ENCODE measurements at places on chromosomes 4 and X. TPM values are rescaled to one million over a fixed set of nuclear protein-coding genes. Genes with fewer than 3 reads are reported as not detected.

The RBPJ gene
- polyA plus RNA-seq = 39.5 TPM

The CT47B1 gene
- not detected for polyA plus RNA-seq

The DDX60 gene
- polyA plus RNA-seq = 8.9 TPM

The EDA2R gene
- 0.35 TPM for polyA plus RNA-seq

DNA sequence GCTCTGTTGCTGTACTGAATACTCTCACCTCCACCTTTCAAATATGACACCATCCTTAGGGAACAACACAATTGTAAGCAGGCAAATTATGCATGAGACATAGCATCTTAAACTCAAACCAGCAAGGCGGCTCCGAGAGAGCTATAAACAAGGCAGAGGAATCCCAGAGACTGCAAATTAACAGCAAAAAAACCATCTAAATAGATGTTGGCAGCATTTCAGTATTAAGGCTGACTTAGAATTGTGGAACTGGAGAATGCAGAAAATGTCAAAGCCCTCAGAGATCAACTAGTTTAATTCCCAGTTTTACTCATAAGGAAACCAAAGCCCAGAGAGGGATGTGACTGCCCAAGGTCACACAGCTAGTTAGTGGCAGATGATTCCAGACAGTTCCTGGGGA is 37.2 kb upstream of the SPANXC start:
- DNase-seq = no peak

- DNase-seq = no peak
These were observed 96.6 kb upstream of the GATB start for GRCh38 chr4:151857368-151857767.

DNA sequence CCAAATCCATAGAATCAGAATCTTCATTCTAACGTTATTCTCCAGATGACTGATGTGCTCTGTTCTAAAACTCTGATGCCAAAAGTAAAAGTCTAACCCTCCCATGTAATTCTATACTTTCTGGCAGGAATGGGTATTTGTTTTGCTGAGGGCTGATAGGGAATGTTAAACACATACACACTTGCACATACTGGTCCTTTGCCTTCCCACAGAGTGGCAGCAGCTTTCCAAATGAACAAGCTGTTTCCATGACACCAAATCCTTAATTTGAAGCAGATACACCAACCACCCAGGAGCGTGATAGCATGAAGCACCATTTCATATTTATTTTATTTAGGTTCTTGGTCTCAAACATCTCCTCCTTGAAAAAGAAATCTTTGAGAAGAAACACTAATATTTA is 155.5 kb upstream of the PRDX4 start:
- no peak for DNase-seq

DNA sequence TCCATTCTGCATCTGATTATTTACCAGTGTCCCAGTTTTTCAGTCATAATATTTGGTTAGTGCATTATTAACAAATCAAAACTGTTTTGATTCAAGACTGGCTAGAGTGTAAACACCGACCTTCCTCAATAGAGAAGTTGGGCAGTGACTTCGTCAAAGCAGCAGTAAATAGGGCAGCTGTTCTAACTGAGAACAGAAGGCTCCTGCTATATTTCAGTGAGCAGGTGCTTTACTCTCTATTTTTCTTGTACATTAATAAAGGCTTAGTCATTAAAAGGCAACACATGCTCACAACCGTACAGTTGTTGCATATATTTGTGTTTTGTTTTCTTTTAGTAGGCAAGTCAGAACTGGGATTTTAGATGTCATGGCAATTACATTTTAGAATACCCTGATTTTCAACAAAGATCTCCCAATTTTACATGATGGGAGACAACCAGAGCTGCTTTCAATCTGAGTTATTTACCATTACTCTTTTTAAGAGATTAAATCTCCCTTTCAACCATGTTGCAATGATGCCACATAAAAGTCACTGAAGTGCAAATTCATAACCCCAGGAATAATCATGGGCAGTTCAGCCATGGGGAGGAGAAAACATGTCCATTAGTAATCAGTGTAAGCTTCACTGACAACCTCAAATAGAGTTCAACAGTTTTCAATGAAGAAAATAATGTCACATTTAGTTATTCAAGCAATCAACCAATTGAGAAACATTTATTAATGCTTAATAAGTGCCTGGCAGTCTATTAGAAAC is 233.3 kb downstream of the NDST4 start:
- DNase-seq = no peak

DNA sequence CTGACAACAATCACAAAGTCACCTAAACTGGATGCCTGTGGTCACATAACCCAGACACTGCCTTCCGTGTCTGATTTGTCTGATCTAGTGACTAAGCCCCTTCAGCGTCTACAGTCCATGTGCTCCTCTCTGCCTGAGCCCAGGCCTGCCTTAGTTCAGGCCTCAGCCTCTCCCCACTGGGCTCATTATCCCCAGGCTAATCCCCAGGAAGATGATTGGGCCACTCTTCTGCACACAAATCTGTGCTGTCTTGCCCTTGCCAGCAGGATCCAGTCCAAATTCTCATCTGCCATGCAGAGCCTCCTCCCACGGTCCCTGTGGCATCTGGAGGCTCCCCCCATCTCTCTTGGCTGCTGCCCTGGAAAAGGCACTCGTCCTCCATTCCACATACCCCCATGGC is 96.5 kb downstream of the SLC2A9 start:
- no peak for DNase-seq

Data from urinary bladder (tissue), 4 donors.